ENCODE measurements at places on chromosomes 16 and 17. TPM values are rescaled to one million over a fixed set of nuclear protein-coding genes. Genes with fewer than 3 reads are reported as not detected.

The PARD6A gene
- 7.8 TPM for total RNA-seq

The TMC6 gene
- 5.9 TPM for total RNA-seq

The SLC13A2 gene
- total RNA-seq = not detected

The RASD1 gene
- total RNA-seq = 9.1 TPM

The YPEL2 gene
- 14.1 TPM for total RNA-seq

The HAP1 gene
- 0.31 TPM for total RNA-seq

The GDPD3 gene
- 1.9 TPM for total RNA-seq

The ASB16 gene
- not detected for total RNA-seq

The CLEC19A gene
- total RNA-seq = 0.31 TPM

The ASIC2 gene
- 12.5 TPM for total RNA-seq

The IGSF6 gene
- 1.6 TPM for total RNA-seq

The ATP1B2 gene
- total RNA-seq = 16.6 TPM

The SLC35G6 gene
- not detected for total RNA-seq

The DVL2 gene
- total RNA-seq = 81.4 TPM

The GLTPD2 gene
- total RNA-seq = not detected

The ANKS4B gene
- total RNA-seq = not detected

The HES7 gene
- 1.9 TPM for total RNA-seq

The KRT32 gene
- total RNA-seq = not detected

The HS3ST3A1 gene
- total RNA-seq = 0.31 TPM

The KRT25 gene
- not detected for total RNA-seq

The CA7 gene
- total RNA-seq = not detected

The GLP2R gene
- not detected for total RNA-seq

The CES3 gene
- total RNA-seq = 2.5 TPM

The CES1 gene
- total RNA-seq = 0.63 TPM

The DOK4 gene
- 66.7 TPM for total RNA-seq

The MYH2 gene
- total RNA-seq = not detected

The SLC47A1 gene
- total RNA-seq = 1.6 TPM

The TOM1L1 gene
- total RNA-seq = 11.3 TPM

The HS3ST2 gene
- 5.9 TPM for total RNA-seq

The HOXB9 gene
- total RNA-seq = not detected

The MYL4 gene
- 1.6 TPM for total RNA-seq

The TENT4B gene
- 29.4 TPM for total RNA-seq

The TSNAXIP1 gene
- 6.3 TPM for total RNA-seq

The TLCD3A gene
- total RNA-seq = 18.8 TPM

The MYL11 gene
- not detected for total RNA-seq

The SPATA32 gene
- total RNA-seq = not detected

The CRISPLD2 gene
- total RNA-seq = 1.6 TPM

The CSF3 gene
- not detected for total RNA-seq

The TNFRSF13B gene
- total RNA-seq = not detected

The C1QL1 gene
- 2.2 TPM for total RNA-seq

The CX3CL1 gene
- 3.1 TPM for total RNA-seq

The CLDN7 gene
- not detected for total RNA-seq

The KRTAP3-1 gene
- not detected for total RNA-seq

The ATP2C2 gene
- total RNA-seq = 15.0 TPM
